ENCODE measurements at places on chromosomes 16 and 17. TPM values are rescaled to one million over a fixed set of nuclear protein-coding genes. Genes with fewer than 3 reads are reported as not detected.

DNA sequence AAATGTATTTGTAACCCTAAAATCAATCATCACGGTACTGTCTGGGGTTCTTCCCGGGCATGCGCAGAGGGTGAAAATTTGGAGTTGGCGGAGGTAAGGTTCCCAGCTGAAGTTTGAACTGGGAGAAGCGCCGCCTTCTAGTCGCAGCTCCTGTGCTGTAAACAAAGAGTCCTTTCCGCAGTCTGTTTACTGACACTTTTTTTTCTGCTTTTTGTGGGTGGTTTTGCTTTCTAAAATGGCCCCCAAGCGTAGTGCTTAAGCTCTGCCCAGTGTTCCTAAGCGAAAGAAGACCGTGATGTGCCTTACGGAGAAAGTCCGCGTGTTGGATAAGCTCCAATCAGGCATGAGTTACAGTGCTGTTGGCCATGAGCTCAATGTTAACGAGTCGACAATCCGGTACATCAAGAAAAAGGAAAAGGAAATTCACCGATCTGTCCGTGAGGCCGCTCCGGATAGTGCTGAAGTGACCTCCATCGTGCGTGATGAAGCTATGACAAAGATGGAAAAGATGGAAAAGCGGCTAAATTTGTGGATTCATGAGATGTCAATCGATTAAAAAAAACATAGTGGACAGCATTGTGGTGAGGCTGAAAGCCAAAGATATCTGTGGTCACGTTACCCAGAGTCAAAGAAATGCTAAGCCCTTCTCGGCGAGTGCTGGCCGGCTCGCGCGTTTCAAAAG is 570 bp upstream of the CFDP1 start:
- no peak for DNase-seq

DNA sequence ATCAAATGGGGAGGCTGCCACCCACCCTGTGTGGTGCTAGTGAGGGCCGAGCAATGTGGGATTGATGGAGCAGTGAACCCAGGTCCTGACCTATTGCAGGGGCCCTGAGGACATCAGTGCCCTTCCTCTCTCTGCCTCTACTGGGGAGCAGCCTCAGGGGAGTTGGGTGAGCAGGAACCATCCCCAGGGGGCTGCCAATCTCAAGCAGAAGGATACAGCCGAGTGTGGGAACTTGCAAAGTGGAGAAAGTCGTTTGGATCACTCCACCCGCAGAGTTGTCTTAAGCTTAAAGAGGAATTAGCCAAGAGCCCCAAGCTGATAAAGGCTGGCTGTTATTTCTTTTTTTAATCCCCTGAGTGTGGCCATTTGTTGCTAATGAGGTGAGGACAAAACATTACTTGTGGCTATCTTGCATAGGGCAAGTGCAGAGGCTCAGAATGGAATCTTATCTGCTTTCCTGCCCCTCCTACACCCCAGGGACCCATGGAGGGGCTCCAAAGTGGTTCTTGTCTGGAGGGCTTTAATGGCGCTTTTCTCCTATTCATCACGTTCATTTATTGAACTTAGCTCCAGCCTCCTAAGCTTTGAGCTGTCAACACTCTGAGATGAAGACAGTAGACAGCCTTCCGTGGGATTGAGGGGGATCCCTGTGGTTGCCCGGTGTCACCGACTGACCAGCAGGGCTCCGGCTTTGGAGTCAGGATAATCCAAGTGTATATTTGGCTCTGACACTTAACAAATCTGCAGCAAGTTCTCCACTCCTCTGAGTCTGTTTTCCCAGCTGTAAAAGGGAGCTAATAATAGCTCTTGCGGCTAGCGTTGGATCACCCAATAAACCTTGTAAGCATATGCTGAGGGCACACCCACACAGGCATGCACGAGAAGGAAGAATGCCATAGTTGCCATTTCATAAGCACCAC is 45.1 kb downstream of the MYH11 start:
- DNase-seq: peak; percentile 41

DNA sequence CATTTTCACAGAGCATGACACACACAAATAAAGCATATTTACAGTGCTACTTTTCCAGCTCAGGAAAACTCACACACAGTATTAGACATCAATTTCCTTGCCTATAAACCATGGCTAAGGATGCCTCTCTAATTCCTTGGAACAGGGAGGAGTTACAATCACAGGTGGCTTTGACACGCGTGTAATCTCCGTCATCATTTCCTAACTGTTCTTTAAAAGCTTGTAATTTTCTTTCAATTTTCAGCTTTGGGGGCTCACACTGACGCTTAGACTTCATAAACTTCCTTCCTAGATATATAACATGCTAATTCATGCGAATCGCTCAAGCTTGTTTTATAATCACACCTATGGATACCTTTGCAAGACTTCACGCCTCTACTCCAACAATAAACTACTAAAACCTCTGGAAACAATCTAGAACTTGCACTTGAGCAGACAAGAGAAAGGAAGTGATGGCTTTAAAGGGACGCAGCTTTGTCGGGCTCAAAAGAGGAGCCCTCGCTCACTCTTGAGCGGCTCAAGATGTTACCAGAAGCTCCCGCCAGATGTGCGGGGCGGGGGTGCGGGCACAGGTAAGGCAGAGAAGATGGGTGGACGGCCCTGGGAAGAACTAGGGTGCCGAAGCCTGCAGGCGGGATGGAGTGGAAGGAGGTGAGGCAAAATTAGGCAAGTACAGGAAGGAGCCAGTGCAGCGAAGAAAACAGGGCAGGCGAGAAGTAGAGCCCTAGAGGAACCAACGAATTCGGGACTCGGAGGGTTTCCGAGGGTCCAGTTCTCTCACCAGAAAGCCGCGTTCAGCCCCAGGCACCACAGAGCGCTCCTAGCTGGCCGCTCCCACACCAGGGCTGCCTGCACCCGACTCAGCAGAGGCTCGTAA is 631 bp downstream of the RETREG3 start:
- DNase-seq: no peak

DNA sequence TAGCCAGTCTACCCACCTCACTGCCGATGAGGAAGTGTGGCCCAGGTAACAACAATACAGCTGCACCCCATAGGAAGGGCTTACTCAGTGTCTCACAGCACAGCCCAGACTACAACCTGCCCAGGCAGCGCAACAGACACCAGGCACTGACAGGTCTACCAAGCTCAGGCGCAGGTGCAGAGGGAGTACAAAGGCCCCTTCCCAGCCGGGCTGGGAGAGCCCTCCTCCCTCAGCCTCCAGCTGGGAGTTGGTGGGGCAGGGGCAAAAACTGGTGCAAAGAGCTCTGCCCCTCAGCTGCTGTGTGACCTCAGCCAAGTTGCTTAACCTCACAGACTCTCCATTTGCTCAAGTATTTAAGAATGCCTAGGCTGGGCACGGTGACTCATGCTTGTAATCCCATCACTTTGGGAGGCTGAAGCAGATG is 112.6 kb upstream of the LHX1 start:
- DNase-seq: peak; percentile 32

GRCh38 chr17:43907998-43908721 is 824 bp upstream of the MPP2 start:
- DNase-seq: no peak

- DNase-seq: no peak
Measured at GRCh38 chr17:79279320-79279719, 204.7 kb downstream of the ENGASE start.

DNA sequence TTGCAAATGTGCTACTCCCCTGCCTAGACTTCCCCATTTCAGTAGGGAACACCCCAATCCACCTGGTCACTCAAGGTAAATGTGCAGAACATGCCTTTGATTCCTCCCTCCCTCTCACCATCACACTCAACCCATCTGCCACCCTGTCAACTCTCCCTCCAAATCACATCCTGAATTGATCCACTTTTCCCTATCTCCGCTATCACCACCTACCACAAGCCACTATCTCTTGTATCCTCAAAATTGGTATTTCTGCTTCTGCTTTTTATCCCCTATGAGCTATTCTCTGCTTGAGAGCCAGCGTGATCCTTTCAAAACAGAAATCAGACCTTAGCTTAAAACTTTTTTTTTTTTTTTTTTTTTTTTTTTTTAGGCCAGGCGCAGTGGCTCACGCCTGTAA is 5.4 kb upstream of the NOL11 start:
- no peak for DNase-seq

GRCh38 chr17:30235386-30236296 is at the start of gene SLC6A4:
Gene SLC6A4 (minus strand): TSS chr17:30235697. CDS start chr17:30221958, 13,739 bp downstream.
- DNase-seq: no peak

DNA sequence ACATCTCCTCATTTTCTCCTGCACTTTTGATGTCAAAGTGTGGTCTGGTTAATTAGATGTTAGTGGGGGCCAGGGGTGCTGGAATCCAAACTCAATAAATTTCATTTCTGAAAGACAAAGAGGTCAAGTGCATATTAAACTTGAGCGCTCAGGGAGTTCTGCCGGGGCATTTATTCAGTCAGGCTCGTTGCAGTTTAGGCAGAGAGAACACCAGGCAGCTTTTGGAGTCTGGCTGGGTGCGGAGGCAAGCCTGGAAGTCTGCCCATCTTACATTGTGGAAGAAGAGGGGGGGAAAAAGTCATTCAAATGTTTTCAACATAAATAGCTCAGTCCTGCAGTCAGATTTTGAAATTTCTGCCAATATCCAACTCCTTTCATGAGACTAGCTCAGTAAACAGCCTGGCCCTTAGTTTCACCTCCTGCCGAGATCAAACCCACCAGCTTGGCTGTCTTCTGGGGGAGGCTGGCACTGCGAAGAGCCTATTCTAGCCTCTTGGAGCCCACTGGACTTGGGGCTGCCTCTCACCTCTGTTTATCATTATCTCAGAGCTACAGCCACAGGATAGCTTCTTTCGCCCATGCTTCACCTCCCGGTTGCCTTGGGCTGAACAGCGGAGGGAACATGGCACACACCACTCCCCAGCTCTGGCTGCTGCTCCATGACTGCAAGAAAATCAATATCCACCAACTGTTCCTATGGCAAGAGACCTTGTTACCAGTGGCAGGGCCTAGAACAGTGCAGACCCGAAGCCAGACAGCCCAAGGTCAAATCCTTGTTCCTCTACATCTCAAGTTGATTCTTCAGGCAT is 177.4 kb upstream of the CDH5 start:
- no peak for DNase-seq

DNA sequence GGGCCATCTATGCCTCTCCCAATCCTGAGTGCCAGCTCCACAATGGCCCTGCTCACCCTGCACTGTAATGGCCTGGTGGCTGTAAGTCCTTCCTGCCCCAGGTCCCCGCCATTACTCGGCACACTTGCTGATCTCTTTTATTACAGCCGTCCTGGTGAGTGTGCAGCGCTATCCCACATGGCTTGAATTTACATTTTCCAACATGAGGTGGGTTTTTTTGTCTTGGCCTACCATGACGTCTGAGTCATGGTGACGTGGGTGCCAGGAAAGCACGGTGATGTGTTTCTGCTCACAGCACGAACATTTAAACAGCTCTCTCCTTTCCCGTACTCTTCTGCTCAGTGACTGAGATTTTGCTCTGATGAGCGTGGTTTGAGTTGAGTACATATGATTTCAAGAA is 55.2 kb upstream of the FOXF1 start:
- DNase-seq: peak; percentile 48

- no peak for DNase-seq
Measured at GRCh38 chr17:65389426-65389825, 172.0 kb downstream of the AXIN2 start.

- no peak for DNase-seq
Measured at GRCh38 chr17:31736855-31737625, 122.0 kb downstream of the COPRS start.

DNA sequence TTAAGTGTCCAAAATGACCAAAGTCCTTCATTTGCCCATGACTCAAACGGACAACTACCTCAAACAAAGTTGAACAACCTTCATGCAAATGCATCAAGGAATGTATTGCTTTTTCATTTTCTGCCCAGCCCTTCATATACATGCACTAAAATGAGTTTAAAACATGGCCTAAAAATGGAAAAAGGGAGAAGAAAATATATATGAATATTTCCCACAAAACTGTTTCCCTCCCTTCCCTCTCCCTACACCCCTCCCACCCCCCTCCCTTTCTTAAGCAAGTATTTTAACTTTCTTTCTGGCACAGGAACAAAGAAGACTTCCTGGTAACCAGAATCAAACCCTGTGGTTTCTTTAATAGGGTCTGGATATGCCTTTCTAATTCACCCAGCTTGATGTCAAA is 5.5 kb upstream of the FBXL20 start:
- no peak for DNase-seq

DNA sequence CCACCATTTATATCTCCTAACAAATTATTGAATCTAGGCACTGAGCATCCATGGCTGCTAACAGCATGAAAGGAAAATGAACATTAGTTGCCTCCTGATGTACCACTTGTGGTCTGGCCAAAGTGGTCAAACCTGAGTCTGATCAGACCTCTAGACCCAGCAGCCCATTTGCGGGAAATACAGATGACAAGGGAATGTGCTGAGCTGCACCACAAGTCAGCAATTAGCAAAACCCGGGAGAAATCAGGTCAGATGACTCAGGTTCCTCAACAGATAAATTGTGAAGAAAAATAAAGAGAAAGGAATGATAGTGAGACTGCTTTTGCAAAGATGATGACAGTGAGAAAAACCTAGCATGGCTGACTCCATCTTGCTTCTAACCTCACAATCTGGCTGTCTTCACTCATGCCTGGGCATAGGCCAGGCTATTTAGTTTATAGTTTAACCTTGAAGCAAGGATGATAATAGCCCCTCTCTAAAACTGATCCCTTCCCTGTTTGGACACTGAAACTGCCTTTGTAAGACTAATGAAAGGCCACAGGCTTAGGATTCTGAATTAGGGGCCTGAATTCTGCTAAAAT is 142.7 kb upstream of the ASIC2 start:
- no peak for DNase-seq

- DNase-seq: no peak
Measured at GRCh38 chr17:82808921-82809905, 30.6 kb downstream of the ZNF750 start.

TMEM114 gene
- total RNA-seq: not detected

TTYH2 gene
- 1.3 TPM for total RNA-seq

KRT14 gene
- total RNA-seq: not detected

CCDC182 gene
- not detected for total RNA-seq

HIRIP3 gene
- 33.8 TPM for total RNA-seq

CDH1 gene
- total RNA-seq: not detected

NKD1 gene
- 0.37 TPM for total RNA-seq

ZKSCAN2 gene
- 4.6 TPM for total RNA-seq

HOXB6 gene
- 19.2 TPM for total RNA-seq

EVI2A gene
- 17.7 TPM for total RNA-seq

OVCA2 gene
- 54.9 TPM for total RNA-seq

All from HT1080 (cell line).